GM23338 (cell line): ENCODE measurements at places on chromosomes 1 and 21. TPM values are rescaled to one million over a fixed set of nuclear protein-coding genes. Genes with fewer than 3 reads are reported as not detected.
A peak's percentile ranks its signal among the peaks of the same experiment; 100 is the strongest.

Gene COL24A1
- 1.3 and 2.1 TPM in 2 replicates for total RNA-seq

DNA sequence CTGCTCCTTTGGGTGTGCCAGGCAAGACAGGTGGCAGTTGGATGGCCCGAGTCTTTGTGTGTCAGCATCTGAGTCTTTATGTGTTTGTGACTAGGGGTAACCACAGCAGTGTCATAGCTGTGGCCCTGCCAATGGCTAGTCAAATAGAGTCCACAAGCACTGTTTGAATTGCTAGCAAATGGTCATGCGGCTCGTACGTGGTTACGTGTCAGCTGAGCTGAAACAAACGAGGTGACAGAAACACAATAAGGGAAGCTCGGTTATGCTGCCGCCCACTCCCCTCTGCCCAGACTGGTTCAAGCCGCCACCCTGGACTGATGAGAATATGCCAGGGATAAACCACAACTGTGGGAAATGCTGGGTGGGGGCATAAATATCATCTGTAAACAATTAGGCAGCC lies 174.3 kb upstream of the LMO4 start:
- no peak for DNase-seq

Gene RGS8
- total RNA-seq, result 1.0 and 2.5 TPM in 2 replicates

GRCh38 chr1:48671578-48671977 lies 105.1 kb downstream of the BEND5 start:
- DNase-seq, result no peak

GRCh38 chr1:154982341-154982740 lies 803 bp upstream of the FLAD1 start:
- peak; percentile 66 for DNase-seq
